ENCODE measurements at places on chromosomes 3 and 15.
A peak's percentile ranks its signal among the peaks of the same experiment; 100 is the strongest.

GRCh38 chr3:65685621-65686235 is 353.0 kb downstream of the MAGI1 start:
- DNase-seq, result no peak

- DNase-seq, result no peak
These were observed 42.7 kb upstream of the GOLIM4 start for GRCh38 chr3:168138421-168138820.

- DNase-seq, result no peak
These were observed 138.5 kb downstream of the CHSY1 start for GRCh38 chr15:101113114-101114005.

DNA sequence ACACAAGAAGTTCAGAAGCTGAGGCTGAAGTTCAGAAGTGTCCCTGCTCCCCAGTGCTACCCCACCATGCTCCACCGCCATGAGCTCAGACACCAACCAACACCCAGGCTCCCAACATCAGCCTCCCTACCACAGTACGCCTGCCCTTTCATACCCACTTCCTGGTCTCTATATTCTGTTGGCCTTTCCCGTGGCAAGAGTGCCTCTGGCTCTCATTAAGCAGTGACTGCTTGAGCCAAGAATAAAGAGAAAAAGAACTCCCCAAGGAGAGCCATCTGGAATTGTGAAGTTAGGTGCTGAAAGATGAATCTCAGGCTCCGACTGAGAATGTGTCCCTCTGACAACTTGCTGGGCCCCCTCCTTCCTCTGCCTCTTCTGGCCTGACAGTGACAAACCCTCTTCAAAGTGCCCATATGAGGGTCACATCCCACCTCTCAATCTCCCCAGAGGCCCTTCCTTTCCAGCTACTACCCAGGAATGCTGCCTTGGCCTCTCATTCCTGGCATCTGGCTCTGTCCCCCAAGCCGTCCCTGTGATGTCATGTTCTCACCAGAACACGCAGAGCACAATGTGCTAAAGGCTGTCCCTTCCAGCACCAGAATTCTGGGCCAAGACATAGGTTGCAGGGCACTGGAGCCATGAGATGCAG is 306.8 kb downstream of the NTRK3 start:
- DNase-seq, result no peak

DNA sequence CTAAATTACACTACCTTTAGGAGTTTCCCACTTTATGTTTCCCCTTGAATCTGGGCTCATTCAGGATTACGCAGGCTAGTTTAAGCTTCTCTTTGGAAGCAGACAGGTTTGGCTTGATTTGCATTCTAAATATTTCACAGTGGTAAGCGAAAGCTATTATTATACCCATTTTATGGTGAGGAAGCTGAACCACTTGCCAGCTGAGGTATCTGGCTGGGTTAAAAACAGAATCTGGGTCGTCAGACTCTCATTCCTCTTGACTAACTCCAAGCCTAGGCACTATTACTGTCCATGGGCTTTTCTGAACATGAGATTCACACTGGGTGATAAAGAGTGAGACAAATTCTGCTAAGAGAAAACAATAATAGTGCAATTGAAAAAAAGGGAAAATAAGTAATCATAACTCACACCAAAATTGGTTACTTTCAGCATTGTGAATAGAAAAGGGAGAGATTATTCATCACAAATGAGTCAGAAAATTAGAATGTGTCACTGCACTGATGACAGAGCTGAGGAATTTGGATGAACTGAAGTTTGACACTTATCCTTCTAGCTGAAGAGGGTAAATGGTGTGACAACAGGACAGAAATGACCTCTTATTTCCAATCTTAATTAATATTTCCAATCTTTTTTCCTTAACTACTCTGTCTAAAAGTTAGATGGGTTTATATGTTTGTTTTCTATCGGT is 211.3 kb downstream of the TIGIT start:
- DNase-seq, result no peak

DNA sequence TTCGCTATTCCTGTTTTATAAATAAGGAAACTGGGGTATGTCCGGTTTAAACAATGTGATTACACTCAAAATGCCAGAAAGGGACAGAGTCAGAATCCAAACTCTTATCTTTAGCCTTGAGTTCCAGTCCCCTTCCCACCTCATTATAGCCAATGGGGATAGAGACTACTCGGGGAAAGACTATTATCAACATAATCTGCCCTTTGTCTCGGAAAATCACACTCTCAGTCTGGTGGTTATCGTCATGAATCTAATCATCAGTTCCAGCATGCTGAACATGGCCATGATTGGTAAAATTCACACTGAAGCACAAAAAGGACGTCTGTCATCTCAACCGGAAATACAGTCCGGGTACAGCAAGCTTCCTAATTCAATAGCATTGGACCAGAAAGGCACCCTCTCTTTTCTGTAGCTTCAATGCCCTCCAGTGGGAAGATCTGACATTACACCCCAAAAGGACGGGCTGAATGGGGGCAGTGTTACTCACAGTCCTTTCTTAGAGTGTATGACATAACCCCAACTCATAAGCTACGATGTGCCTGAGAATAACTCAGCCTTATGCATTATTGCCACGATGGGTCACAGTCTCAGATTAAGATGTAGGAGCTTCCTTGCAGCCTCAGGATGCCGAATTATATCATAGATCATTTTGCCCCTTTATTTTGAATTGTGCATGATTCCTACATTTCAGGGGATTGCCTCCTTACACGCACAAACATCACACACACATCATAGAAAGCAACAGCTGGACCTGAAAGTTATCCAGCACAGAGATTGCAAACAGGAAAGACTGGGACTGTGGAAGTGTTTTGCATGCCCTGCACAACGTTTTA is 390.4 kb upstream of the LMCD1 start:
- peak; percentile 44 for DNase-seq

DNA sequence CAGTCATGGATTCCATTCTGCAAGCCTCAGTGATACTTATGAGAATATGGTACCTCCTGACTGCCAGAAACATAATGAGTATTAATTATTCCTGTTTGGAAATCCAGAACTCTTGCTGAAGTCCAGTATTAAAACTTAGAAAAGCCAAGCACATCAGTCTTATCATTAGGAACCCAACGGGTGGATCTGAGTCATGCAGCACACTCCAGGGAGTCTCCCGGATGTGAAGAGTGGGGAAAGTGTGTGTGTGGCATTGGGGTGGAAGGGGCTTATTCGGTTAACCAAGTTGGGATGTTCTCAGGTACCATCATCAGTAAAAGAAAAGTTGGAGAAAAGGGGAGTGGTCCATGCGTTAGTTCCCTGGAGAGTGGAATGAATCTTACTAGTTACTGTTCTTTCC is 181.1 kb downstream of the PLCL2 start:
- no peak for DNase-seq

DNA sequence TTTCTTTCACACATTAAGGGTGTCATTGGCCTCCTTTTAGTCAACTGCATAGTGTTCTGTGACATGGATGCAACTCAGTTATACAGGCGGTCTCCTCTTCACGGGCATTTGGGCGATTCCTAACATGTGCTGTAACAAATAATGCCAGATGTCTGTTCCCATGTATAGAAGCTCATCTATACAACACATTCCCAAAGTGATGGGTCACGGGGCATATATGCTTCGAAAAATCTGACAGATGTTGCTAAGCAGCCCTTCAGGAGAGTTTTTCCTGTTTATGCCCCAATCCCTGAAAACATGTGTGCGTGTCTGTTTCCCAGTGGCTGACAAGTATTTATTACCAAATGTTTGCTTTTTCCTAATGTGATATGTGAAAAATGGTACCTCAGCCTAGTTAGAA is 25.8 kb downstream of the LRRK1 start:
- DNase-seq, result no peak

DNA sequence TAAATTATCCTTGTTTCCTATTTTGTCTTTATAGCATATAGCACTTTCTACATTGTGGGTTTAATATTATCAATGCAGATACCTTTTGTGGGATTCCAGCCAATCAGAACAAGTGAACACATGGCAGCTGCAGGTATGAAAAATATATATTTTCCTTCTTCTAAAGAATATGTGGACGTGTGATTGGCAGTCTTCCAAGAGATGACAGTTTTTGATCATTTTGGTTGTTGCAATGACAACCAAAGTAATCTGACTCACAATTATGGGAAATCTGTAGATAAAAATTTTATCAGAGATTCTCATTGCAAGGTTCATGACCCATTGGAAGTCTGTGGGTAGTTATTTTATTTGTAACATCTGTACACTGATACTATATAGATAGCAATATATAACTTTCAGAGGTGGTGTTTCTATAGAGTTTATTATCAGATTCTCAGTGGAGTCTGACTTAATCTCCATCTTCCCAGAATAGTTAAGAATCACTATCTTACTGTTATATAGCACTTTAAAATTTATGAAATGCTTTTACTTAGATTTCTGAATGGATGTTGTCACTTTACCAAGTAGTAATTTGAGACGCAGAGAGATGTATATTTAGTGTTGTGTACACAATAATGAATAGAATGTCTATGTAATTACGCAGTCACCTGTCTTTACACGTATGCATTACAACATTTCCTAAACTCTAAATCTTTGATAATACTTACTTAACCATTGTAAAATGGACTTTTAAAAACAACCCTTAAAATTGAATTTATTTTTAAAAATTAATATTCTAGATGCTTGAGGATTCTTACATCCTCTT is 82.5 kb downstream of the STT3B start:
- no peak for DNase-seq

DNA sequence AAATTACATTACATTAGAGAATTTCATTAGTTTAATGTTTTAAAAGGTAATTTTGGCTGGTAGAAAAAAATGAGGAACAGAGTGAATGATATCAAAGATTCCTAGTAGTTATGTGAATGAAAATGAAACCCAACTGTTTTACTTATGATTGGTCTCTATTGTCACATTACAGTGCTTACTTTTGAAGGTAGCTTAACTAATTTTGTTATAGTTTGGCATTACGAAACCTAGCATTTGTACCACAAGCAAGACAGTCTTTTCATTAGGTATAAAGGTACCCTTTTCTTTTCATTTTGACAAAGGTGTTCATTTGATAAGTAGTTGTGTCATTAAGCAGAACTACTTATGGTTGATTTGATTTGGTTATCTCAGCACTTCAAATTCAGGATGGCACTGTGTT is 6.9 kb downstream of the SELENOT start:
- no peak for DNase-seq

GRCh38 chr3:131553495-131554247 is 50.9 kb upstream of the MRPL3 start:
- no peak for DNase-seq

Data from T-cell (primary cell).